ENCODE measurements at places on chromosomes 12 and 14.

DNA sequence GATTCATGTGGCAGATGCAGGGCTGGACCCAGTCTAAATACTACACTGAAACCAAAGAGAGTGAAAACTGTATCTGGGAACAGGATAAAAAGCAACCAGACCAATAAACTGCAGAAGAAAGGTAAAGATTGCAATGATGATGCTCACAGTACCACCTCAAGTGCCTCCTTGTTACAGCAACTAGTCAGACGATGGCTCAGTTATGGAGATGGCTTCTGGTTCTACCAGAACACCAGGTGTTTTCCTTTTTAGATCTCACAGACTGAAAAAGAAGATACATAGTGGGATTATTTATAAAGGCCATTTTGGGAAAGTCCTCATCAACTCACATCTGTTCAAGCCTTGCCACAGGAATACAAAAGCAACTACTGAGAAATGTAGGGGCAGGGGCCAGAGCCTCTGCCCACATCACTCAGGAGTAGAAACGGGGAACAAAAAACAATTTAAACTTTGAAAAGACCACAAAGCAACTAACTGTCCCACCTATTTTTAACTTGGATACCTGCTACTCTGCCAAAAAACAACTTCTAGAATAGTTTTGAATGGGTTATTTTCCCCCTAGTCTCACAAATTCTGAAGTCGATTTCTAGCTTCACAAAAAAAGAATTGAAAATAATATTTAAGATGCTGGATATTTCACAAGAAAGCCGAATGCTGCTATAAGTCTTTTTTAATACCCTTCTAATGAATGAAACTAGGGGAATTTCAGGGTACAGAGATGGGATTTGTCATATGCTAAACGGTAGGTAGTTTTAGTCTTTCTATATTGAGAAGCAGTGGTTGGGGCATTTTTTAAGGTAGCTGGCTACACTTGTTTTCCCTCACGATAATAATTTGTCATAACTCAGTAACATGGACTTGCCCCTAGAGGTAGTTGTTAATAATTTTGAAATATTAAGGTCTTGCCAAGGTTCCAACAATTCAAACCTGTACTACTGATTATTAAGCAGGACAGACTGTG is 197.2 kb upstream of the TMPO start:
- no peak for DNase-seq

GRCh38 chr14:61351477-61351876 is 30.1 kb downstream of the PRKCH start:
- DNase-seq = no peak

DNA sequence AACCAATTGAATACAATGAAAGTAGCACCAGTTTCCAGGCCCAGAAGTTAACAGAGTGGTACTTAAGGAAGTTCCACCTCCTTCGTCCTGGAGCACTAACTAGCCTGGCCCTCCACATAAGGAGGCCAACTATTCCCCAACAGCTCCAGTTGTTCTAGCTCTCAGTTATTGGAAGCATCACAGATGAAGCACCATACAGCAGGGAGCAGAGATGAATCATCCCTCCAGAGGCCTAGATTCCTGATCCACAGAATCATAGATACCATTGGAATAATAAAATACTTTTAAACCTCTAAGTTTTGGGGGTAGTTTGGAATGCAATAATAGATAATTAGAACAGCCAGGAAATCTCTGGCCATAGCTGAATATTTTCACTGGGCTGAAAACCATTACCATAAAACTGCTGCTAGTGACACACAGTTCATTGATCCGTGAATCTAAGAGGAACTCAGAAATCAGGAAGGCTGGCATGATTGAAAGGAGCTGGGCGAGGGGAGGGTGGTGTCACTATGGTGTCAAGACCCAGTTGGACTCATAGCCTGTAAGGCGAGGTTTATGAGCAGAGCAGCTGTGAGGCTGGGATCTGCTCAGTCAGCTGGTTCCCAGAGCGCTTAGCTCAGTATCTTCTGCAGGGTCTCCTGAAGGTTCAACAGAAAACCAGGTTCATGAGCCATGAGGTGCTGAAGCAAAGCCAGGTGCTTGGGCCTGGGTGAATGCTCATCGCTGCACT is 371.4 kb upstream of the TMTC1 start:
- no peak for DNase-seq

GRCh38 chr14:73250781-73251500 is 13.6 kb downstream of the PAPLN start:
- no peak for DNase-seq

Data from kidney (tissue), 22 donors.